CD4-positive, alpha-beta T cell treated with Interleukin-10 for 1 hour (primary cell): ENCODE measurements at places on chromosomes 7 and 10.

DNA sequence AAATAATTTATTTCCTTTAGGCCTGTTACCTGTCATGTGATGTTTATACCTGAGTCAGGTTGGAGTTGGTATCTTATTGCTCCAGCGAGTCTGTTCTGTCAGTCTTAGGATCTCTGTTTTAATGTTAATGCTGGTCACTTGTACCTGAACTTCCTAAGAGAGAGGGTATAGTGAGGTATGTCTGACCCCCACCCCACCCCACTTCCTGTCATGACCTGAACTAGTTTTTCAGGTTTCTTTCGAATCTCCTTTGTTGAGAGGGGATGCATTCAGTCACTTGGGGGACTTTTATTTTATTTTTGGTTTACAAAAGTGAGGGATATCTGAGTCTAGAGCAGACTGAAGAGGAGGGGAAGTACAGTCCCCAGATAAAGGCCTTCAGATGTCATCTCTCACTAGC, 769.0 kb upstream of the COBL start:
- DNase-seq: no peak

DNA sequence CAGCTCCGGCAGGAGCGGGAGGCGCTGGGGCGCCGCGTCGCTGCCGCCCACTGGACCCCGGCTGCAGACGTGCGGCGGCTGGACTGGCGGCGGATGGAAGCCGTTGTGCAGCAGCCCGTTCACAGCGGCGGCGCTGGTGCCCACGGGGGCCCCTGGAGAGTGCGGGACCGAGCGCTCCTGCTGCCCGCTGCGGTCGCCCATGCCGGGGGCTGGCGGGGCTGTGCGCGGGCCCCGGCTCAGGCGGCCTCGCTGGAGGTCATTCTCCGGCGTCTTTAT, 413 bp downstream of the PANK1 start:
- DNase-seq: no peak

- DNase-seq: no peak
Measured at GRCh38 chr7:1344981-1345701, 112.5 kb downstream of the UNCX start.

- no peak for DNase-seq
Measured at GRCh38 chr10:53005612-53006345, 233.2 kb upstream of the MBL2 start.

- no peak for DNase-seq
Measured at GRCh38 chr10:111824128-111824527, 359.4 kb downstream of the GPAM start.

DNA sequence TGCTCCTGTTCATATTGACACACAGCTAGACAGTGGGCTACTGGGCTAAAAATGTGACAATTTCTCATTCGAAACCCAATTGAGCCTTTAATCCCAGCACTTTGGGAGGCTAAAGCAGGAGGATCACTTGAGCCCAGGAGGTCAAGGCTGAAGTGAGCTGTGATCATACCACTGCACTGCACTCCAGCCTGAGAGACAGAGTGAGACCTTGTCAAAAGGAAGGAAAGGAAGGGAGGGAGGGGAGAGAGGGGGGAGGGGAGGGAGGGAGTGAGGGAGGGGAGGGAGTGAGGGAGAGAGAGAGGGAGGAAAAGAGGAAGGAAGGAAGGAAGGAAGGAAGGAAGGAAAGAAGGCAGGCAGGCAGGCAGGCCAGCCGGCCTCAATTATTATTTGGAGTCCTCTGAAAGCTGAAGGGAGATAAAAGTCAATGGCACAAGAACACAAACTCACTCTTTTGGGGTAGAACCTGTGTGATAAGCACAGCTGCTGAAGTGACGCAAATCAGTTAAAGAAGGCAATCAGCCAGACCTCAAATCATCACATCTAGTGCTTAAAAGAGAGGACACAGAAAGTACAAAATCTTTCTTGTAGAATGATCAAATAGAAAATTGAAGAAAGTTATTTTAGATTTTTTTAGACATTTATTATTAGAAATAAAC, 98.1 kb downstream of the CCDC71L start:
- no peak for DNase-seq

DNA sequence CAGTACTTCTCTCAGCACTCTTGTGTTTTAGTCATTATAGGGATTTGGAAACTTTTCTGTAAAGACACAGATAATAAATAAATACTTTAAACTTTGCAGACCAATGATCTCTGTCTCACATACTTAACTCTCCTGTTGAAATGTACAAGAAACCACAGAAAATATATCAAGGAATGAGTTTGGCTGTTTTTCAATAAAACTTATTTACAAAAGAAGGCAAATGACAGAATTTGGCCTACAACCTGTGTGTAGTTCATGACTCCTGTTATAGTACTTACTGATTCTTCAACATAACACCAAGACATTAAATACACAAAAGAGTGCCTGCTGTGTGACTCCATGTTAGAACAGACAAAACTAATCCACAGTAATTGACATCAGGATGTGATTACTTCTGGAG, 510.0 kb upstream of the PHF14 start:
- DNase-seq: no peak

DNA sequence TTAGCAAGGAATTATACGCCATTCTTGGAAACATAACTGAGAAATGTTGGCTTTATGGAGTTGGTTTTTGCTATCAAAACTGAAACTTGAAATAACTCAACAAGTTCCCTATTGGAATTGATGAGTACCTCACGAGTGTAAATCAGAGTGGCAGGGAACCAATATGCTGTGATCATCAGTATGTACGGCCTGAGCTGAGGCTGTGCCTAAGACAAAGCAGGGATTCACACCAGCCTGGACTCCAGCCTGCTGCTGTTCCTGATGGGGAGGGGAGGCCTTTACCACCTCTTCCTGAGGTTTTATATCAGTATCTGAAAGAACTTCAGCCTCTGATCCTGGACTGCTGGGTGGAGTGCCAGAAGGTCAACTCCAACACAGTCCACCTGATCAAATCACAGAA, 52.7 kb downstream of the CRTAC1 start:
- DNase-seq: no peak

- peak; percentile 14 for DNase-seq
Measured at GRCh38 chr10:114767101-114767985, 54.2 kb upstream of the FHIP2A start.

- DNase-seq: peak; percentile 98
Measured at GRCh38 chr7:149284850-149285585, 23.0 kb downstream of the ZNF783 start.

DNA sequence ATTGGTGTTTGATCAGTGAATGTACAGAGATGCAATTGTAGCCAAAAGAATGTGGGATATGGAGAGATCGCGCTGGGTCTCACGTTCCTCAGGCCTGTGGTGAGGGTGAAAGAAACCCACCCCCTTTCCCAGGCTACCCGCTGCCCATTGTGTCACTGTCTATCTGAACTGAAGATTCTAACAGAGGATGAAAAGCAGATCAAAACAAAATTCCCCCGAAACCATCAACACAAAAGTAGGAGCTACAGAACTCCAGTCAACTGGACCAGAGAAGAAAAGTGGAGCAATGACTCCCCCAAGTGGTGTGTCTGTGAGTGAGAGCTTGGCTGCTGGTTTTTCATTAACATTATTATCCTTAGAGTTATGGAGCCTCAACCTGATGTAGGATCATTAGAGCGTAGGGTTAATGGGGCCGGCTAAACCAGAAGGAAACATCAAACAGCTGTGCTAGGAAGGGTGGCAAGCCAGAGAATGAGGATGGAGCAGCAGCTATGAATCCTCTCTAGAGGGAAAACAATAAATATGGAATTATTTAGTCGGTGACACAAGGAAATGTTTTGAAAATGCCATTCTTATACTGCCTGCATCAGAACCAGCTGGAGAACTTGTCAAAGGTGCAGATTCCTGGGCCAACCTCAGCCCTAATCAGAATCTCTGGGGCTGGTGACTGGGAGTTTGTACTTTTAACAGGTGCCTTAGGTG, 38.3 kb downstream of the AKR1B1 start:
- DNase-seq: no peak
